T follicular helper cell (primary cell): ENCODE measurements at places on chromosomes 6 and 20.

DNA sequence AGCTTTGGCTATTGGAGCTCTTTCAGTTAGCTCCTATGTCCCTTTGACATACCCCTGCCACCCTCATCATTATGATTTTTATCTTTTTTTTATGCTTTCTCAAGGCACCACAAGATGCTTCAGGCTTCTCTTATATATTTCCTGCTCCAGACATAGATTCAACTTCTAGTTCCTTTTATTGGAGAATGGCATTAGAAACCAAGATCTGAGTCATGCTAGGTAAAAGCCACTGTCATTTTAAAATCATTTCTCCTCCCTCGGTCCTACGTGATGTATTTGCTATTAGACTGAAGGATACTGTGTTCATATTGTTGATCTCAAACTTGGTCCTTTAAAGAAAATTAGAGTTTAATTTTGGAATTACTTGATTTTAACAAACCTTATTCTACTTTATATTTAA, 8.3 kb downstream of the TENT5A start:
- DNase-seq = no peak

DNA sequence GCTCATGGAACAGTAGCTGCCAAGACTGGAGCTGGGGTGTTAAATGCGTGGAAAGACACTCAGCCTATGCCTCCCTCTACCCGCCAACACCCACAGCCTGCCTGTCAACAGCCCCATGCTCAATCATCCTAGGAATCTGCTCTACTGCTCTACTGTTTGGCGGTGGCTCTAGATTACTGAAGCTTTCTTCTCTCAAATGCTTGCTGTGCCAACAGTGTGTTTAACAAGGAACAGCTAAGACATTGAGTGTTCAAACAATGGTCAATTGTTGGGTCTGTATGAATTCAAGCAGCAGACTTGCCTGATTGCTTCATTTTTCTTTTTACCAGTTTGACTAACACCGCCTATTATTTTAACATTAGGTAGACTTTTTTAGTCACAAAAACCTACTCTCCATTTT, 258.6 kb downstream of the SOD2 start:
- no peak for DNase-seq

GRCh38 chr20:61046721-61047351, 205.2 kb upstream of the CDH4 start:
- no peak for DNase-seq

GRCh38 chr20:25372584-25373336, 17.9 kb downstream of the ABHD12 start:
- DNase-seq = no peak

GRCh38 chr20:1232286-1233111, 6.7 kb downstream of the RAD21L1 start:
- no peak for DNase-seq

DNA sequence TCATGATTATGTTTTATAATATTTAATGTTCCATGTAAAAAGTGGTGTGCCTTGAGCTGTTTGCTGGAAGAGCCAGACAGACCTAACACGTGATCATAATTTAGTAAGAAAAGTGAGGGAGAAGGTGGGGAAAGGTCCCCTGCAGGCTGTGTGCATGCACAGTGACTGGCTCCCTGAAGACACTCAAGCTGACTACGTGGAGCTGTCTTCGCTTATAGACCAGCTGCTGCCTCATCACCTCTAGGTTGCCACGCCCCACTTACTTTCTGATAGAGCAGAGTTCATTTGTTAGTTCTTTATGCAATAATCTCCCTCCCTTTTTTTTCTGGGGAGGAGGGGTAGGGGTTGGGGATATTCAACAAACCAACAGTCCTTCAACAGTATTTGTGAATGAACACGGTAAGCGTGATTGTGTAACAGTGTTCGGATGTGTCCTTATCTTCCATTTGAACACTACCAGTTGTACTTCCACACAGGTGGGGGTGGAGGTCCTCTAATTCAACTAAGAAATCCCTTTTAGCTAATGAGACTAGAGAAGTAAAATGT, 157.3 kb downstream of the BACH2 start:
- DNase-seq = no peak

- DNase-seq = no peak
These were observed 1.4 kb downstream of the NRN1 start for GRCh38 chr6:6005051-6006005.

DNA sequence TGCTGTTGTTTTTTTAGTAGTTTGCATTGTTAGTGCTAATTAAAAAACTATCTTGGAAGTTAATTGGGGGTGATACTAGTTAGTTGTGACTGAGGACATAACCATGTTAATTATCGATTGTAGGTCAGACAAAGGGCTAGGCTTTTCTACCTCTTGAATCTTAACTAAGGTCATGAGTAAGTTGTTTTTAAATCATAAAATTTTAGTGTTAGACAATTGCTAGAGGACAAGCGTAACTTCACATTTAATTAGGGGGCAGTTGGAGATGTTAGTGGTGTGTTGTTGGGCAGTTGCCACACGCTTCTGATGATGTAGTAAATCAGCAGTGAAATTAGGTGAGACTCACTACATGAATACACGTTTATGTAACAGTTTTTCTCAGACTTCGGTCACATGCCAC, 619.1 kb upstream of the FLRT3 start:
- DNase-seq = no peak

DNA sequence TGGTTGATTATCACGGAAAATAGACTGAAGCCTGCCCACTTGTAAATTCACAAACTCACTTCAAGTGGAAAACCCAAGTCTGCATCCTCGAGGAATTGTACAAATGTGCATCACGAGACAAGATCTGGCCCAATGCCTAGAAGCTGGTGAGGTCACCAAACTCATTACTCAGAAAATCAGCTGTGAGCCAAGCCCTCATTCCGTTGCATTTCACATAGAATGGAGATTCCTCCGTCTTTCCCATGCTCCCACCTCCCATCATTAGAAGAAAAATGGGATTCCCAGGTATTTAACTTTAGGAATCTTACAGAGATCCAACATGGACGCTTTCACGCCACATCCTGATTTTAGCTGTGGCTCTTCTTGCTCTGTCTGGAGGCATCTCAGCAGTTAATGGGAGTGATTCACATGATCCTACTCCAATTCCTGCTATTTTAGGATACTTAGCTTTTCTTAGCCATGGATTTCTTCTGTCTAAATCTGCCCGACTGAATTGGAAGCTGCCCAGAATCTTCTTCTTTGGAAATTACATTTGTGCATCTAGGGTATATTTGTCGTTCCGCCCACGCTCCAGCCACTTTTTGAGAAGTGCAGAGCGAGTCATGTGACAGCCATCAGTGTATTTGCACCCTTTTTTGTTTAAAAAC, 68.7 kb upstream of the STMND1 start:
- no peak for DNase-seq

GRCh38 chr6:33950891-33951889, 147.4 kb upstream of the MLN start:
- no peak for DNase-seq

DNA sequence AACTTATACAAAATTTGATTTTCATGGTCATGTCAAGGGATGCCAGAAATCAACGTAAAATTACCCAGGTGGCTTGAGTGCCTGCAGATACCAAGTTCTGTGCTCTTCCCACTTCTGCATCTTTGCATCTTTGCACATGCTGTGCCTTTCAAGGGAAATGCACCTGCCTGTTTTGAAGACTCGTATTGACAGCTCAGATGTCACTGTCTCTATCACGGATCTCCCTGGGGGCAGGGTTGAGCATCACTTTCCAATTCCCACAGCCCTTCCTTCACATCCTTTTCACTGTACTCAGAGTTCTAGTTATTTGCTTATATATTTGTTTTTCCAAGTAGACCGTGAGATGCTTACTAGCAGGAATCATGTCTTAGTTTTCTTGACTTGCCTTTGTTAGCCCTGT, 274.2 kb downstream of the CDH26 start:
- DNase-seq = no peak

DNA sequence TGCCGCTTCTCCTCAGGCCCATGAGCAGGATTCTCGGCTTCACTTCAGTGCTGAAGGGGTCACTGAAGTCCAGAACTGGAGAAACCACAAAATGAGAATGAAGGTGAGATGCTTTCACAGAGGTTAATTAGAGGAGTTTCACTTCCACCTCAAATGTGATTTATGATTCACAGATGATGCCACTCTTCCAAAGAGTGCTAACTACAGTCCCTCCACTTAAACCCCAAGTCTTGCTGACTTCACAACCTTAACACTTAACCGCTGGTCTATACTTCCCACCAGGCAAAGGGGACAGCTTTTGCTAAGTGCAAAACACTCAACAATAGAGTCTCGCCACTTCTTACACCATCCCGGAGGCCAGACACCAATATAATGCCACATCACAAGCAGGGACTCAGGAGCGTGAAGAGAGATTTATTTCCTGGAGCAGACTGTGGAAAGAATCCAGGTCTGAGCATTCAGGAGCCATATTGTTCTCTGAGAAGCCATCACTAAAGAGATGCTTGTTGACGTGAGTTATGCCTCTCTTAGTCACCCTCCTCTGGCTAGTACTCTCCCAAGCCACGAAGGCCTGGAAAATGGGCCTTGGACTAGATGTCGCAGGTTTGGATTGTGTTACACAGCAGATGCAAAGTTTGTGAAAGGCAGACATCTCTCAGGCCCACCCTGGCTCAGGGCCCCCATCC, 24.4 kb downstream of the RRAGD start:
- DNase-seq = no peak

DNA sequence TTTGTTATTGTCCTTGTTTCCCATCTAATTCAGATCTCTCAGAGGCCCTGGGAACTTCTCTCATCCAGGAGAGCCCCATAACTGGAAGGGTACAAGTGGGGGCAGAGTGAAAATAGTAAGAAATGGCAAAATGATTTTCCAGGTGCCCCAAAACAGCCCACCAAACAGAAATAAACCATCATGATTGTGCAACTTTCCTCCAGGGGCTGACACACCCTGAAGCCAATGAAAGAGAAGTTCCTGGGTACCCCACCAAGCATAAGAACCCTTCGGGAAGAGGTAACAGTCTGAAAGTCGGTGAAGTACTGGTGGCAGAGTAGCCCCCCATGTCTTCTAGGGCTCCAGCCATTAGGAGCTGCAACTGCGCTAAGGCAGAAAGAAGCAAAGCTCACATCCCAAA, 282.0 kb downstream of the PTPRT start:
- no peak for DNase-seq

GRCh38 chr6:156600678-156601077, 176.5 kb upstream of the ARID1B start:
- no peak for DNase-seq

DNA sequence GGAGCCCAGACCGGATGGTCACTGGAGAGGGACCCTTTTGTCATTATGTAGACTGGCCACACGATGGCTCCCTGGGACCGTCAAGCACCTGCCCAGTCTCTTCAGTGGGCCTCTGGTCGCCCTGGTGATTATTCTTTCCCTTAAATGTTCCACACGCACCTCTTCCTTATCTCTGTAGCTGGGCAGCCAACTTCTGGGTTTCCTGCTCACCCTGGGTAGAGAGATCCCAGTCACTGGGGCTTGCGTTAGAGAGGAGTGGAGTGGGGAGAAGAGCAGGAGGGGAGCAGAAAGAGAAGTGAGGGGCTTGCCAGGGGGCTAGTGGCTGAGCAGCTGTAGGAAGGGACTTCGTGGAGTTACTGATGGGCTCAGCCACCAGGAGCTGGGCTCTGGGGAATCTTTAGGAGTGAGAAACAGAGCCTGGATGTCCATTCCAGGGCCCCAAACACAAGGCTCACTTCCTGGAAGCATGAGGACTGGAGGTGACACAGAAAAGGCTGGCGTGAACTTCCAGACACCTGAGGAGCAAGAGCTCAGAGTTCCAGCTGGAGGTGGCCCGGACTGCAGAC, 150.1 kb downstream of the DHX35 start:
- no peak for DNase-seq

DNA sequence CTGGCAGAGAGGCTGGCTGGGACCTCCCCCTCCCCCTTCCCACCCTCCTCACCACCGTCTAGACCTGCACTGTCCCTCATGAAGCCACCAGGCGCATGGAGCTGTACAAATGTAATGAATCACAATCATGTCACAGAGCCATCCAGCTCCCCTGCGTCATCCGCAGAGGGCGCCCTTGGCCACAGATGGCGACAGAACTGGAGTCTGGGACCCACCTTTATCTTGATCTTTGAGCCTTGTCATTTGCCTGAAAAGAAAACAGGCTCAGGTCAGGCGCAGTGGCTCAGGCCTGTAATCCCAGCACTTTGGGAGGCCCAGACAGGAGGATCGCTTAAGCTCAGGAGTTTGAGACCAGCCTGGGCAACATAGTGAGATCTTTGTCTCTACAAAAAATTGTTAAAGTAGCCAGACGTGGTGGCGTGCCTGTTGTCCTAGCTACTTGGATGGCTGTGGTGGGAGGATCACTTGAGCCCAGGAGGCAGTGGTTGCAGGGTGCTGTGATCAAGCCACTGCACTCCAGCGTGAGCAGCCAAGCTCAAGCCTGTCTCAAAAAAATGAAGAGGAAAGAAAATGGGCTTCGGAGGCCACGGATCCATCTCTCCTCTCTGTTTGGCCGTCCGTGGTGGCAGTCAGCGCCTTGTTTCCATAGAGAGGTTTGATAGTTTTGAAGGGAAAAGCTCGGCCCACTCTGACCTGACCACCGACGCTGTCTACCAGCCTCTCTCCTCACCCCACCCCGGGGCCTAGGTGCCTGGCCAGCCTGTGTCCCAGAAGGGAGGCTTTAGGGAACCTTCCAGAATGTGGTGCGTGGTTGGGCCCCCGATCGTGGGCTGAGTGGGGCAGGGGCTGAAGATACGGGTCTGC, 6.2 kb downstream of the COL9A3 start:
- DNase-seq = no peak

GRCh38 chr6:54846243-54846856, at the start of gene FAM83B:
TSS of gene FAM83B (plus strand) at chr6:54846771. CDS start at chr6:54870247, 23,476 bp downstream.
- no peak for DNase-seq

DNA sequence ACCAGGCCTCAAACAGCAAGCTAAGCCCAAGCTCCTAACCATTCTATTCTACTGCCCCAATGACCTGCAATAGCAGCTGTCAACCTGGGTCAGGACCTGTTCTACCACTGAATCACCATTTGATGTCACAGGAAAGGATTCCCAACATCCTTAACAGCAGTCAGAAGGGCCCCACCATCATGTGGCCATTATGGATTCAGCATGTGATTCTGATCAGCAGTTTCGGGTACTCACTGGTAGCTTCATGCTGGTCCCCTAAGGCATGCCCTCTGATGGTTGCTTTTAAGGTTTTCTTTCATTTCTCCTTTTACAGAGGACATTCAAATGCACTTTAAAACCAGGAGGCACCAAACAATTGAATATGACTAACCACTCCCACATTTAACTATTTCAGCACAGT, 37.3 kb upstream of the MAP7 start:
- no peak for DNase-seq

GRCh38 chr6:15493437-15494168, 169.2 kb downstream of the DTNBP1 start:
- DNase-seq = no peak

DNA sequence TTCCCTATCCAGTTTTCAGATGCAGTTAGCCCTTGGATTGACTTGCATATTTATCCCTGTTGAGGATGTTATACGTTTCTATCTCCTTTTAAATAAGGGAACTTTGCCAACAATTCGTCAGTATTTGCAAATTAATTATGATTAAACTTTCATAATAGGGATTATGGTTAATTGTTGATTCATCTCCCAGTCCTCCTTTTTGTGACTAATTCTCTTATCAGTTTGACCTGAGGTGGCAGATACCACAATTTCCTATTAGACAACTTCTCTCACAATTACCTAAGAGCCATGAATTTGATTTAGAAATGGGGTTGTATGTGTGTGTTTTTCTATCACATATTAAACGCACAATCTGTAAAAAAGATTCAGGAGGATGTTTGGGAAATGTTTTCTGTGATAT, 172.9 kb downstream of the LAMA2 start:
- no peak for DNase-seq
